ENCODE measurements at places on chromosomes 16 and 17.

- DNase-seq = no peak
Observed at GRCh38 chr17:28545787-28546415, 6.5 kb downstream of the UNC119 start.

DNA sequence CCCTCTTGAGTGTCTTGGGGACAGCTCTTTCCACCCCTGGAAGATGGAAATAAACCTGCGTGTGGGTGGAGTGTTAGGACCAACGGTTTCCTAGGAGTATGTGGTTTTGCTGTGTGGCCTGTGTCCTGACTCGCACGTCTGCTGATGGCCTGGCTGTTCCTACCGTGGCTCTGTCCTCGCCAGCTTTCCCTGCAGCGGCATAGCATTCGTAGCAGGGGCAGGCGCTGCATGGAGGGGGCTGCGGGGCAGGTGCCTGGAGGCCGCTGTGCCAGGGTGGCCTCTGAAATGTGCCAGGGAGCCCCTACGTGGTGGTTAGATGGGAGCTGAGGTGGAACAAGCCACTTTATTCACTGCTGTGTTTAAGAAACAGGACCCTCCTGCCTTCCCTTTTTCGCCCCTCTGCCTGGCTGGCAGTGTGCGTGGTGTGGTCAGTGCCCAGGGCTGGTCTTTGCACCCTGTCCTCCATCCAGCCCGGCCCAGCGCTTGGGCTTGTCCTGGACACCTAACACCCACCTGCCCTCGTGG, 10.6 kb downstream of the SLC16A3 start:
- no peak for DNase-seq

GRCh38 chr17:83019376-83019775, 60.0 kb upstream of the METRNL start:
- no peak for DNase-seq

DNA sequence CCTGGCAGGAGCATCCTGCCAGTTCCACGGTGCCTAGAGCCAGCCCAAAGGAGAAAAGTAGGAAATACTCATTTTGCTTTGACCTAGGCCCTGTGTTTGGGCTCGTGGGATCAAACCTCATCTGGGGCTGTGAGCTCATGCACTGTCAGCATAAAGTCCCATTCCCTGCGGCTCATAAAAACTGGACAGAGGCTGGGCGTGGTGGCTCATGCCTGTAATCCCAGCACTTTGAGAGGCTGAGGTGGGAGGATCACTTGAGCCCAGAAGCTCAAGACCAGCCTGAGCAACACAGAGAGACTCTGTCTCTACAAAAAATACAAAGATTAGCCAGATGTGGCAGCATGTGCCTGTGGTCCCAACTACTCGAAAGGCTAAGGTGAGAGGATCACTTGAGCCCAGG, 17.9 kb downstream of the ATP6V0D1 start:
- no peak for DNase-seq

GRCh38 chr16:80599466-80599865, 58.7 kb downstream of the DYNLRB2 start:
- DNase-seq = no peak

GRCh38 chr17:48254896-48255295, 147.3 kb downstream of the SNX11 start:
- DNase-seq = no peak

GRCh38 chr17:29615048-29615385, 7.7 kb downstream of the CORO6 start:
- peak; percentile 67 for DNase-seq
